ENCODE measurements at places on chromosomes 6 and 20. TPM values are rescaled to one million over a fixed set of nuclear protein-coding genes. Genes with fewer than 3 reads are reported as not detected.

DNA sequence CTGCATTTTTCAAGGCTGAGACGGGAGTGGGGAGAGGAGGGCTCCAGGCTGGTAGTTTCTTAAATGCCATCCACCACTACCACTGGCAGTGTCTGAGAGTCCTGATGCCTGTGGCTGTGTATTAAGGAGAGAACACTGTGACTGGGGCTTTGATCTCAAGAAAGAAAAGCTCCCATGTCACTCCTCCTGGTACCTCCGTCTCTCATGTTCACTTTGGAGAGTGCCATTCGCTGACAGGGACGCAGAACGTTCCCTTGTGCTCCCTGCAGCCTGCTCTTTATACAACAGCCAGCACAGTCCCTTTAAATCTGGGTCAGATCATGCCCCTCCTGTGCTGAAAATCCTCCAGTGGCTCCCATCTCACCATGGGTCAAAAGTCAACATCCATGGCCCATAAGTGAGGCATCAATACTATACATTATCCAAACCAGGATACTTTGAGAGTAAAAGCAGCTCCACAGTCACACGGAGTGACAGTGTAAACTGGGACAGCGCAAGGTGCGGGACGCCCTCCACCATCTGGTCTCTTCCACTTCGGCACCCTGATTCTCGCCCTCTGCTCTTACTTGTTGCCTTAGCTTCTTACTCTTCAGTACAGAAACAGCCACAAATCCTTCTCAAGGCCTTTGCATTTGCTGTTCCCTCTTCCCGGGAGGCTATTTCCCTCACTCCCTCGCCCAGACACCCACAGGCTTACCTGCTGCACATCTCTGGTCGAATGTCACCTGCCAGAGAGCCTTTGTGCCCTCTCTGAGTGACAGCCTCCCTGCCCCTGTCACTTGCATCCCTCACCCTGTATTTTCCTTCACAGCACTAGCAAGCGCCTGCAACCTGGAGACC lies 20.0 kb downstream of the PDYN start:
- no peak for DNase-seq

DNA sequence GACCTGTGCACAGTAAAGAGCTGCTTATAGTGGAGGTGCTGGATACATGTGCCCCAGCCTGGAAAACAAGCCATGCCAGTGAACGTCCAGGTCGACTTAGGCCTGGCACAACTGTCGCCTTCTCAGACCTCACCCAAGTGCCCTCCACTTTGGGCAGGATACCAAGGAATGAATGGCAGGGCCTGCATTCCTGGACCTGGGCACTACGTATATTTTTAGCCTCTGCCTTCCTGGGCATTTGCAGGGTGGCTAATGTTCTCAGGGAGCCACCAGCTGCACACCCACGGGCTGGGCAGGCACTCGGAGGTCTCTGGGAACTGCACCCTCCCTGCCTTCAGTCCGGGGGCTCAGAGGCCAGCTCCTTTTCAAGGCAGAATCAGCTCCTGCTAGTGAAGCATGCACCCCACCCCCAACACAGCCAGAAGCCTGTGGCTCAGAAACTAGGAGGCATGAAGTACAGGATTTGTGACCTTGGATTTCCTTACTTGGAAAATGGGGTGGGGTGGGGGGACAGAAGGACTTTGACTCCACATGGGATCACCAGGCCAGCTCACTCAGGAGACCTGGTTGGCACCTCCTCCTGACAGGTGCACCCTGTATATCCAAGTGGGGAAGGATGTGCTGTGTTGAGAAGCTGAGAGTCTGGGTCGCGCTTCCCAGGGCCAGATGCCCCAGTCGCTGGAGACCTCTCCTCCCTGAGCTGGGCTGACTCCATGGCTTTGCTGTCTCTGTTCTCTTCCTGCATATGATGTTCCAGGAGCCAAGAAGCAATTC lies 2.5 kb upstream of the LSM14B start:
- no peak for DNase-seq

DNA sequence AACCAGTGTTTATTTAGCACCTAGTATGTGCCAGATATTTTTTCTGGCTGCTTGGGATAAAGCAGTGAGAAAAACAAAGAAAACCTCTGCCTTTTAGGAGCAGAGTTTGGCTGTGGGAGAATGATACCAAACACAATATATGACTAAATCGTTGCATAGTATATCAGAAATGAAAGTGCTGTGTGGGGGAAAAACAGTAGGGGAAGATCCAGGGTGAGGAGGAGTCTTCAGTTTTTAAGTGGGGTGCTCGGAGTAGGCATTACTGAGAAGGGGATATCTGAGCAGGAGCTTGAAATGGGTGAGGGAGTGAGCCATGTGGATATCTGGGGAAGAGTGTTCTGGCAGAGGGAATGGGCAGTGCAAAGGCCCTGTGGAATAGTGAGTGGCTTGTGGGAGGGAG lies 23.0 kb downstream of the TAF8 start:
- DNase-seq = no peak

- no peak for DNase-seq
Observed at GRCh38 chr6:18266523-18266912, 2.2 kb upstream of the DEK start.

- no peak for DNase-seq
Observed at GRCh38 chr6:5133943-5134342, 48.8 kb downstream of the PPP1R3G start.

SLC22A3 gene
- not detected for total RNA-seq

WFDC2 gene
- 1.8 TPM for total RNA-seq

GRCh38 chr6:19921786-19922185 lies 84.6 kb downstream of the ID4 start:
- no peak for DNase-seq

DNA sequence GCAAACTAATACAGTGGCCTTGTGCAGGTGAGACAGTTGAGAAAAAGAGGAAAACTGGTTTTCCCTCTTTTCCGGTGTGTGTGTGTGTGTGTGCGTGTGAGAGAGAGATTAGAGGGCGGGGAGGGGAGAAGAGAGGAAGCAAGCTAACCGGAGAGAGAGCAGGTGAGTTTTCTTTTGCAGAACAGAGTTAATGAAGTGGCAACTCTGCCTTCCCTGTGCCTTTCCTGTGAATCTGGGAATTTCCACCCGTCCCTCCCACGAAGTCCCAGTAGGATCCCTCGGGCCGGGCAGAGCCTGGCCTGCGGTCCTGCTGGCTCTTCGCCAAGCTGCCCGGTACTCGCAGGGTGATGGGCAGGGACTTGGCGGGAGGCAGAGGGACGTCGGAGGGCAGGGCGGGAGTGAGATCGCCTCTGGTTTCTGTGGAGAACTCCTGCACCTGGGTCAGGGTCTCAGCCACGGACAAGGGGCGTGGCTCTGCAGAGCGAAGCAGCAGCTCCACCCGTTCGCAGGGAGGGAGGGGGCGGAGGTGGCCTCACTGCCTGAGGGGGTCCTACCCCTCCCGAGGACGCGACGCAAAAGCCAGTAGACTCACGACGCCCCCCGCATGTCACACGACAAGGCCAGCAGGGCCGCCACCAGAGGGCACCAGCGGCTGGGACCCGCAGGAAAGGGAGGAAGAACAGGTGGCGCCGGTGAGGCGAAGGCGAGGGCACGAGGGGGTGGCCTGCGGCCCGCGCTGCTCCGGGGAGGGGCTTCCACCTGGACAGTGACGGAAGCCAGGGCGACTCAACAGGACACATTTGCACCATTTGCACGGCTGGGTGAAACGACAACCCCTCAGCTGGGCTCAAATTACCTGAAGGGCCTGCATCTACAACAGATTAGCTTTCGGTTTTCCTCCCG lies 51.2 kb upstream of the RNF182 start:
- DNase-seq = peak; percentile 83

DNA sequence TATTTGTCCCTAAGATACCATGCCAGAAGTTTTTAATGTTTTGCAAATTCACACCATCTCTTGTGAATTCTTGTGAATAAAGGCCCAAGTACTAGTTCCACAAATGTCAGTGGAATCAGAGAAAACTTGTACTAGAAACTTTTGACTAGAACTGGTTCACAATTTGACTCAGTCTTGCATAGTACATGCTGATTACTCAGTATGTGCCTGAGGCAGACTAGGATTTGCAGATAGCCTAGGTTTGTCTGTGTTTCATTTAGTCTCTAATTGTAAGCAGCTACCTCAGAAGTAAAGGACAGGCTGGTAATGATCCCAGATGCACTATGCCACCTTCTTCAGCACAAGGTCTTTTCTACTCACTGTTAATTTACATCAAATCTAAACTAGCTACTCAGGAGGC lies 34.2 kb upstream of the GSTA4 start:
- DNase-seq = no peak

GRCh38 chr6:146984251-146984924 lies 219.8 kb upstream of the STXBP5 start:
- DNase-seq = no peak

All from activated T-cell treated with anti-CD3 and anti-CD28 coated beads, Interleukin-2, amount 50 U/mL, for 72 hours (primary cell).